ENCODE measurements at places on chromosomes 6 and 20.

GRCh38 chr20:15866916-15867730 is 706.1 kb downstream of the KIF16B start:
- H3K27ac ChIP-seq: no peak overlapping the region
- no peaks in the 10 kb centered on the region for H3K4me1 ChIP-seq
- no peak overlapping the region for H3K4me3 ChIP-seq
- no peaks in the 10 kb centered on the region for H3K36me3 ChIP-seq

DNA sequence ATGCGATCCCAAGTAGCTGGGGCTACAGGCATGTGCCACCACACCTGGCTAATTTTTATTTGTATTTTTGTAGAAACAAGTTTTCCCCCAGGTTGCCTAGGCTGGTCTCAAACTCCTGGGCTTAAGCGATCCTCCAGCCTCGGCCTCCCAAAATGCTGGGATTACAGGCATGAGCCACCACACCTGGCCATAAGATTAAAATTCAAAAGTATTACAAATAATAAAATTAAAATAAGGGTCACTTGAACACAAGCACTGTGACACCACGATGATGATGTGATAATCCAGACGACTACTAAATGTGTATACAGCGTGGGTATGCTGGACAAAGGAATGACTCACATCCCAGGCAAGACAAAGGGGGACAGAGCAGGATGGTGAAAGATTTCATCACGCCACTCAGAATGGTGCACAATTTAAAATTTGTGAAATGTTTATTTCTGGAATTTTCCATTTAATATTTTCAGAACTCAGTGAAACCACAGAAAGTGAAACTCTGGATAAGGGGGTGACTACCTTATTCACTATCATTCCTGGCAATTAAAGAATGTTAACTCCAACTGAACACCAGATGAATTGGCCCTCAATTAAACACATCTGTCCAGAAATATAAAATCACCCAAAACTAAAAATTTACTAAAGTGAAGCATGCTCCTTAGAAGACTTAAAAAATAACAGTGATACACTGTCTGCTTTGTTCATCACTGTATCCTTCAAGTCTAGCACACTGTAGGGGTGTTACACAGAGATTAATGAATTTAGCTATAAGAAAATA is 13.1 kb downstream of the B4GALT5 start:
- no peaks in the 10 kb centered on the region for H3K27me3 ChIP-seq
- DNase-seq: no peak
- no peak overlapping the region for H3K4me3 ChIP-seq

- H3K36me3 ChIP-seq: no peaks in the 10 kb centered on the region
- H3K4me3 ChIP-seq: no peak overlapping the region
- DNase-seq: no peak
- H3K27ac ChIP-seq: no peak overlapping the region
- no peaks in the 10 kb centered on the region for H3K4me1 ChIP-seq
- no peaks in the 10 kb centered on the region for H3K27me3 ChIP-seq
These were observed 8.2 kb downstream of the MYB start for GRCh38 chr6:135189344-135189743.

- no peak for DNase-seq
- no peaks in the 10 kb centered on the region for H3K27me3 ChIP-seq
- no peak overlapping the region for H3K27ac ChIP-seq
These were observed 9.8 kb upstream of the ZFP64 start for GRCh38 chr20:52201395-52201794.

DNA sequence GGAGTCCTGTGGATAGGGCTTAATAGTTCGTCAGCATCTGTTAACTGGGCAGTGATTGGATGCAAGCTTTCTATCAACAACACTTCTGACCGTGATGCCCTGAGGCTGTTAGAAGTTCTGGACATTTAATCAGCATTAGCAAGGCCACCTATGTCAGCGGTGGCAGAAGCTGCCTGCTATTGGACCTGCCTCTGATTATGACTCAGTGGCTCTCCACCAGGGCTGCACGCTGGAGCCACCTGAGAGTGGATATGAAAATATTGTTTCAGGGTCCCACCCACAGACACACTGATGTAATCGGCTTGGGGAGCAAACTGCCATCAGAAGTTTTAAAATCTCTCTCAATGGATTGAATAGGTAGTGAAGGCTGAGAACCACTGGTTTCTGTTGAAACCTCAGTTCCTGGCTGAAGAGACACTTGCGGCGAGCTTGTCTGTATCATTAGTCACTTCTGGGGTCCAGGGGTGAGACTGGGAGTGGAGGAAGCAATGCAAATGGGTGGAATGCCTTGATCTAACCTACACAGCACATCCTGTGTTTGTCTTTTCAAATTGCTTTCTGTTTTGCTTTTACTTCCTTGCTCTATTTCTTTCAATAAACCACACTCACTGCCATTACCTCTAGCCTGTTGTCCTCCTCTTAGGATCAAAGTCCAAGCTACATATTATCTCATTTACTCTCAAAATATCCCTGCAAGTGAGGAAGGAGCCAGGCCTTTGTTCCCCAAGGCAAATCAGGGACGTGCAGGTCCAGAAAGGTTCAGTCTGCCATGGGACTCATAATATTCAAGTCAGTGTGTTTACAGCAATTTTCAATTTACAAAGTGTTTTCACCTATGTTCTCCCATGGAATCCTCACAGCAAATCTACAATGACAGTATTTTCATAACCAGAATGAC is 4.2 kb downstream of the CLIC5 start:
- no peaks in the 10 kb centered on the region for H3K4me1 ChIP-seq
- DNase-seq: no peak
- no peak overlapping the region for H3K4me3 ChIP-seq
- H3K27ac ChIP-seq: no peak overlapping the region

- no peak overlapping the region for H3K27ac ChIP-seq
- no peak overlapping the region for H3K4me3 ChIP-seq
- DNase-seq: no peak
These were observed 17.7 kb downstream of the RAB22A start for GRCh38 chr20:58327211-58327610.

DNA sequence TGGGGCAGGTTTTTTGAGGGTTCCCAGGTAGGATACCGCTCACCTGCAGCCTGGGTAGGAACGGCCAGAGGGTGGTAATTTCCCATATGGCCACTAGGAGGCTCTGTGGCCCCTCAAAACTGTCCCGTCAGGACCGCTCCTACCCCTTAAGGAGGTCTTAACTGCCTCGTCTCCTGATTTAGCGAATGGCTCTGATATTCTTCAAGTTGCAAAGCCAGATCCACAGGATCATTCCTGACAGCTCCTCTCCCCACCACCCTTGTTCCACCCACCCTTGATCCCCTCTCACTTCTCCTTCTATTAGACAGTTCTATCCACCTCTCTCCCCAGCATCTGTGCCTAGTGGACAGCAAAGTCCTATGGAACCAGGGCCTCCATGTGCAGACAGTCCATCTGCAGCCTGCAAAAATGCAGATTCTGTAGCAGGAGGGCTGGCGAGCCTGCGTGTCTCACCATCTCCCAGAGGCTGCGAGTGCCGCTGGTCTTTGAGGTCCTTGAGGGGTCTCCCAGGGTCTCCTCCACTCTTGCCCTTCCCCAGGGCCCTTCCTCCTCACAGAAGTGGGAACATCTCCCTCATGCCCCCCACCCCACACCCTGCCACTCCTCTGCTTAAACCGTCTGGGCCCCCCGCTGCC is 34.3 kb upstream of the ZBP1 start:
- no peak overlapping the region for H3K27ac ChIP-seq
- no peaks in the 10 kb centered on the region for H3K4me1 ChIP-seq
- DNase-seq: peak; percentile 57
- H3K36me3 ChIP-seq: no peaks in the 10 kb centered on the region
- H3K27me3 ChIP-seq: no peaks in the 10 kb centered on the region
- H3K4me3 ChIP-seq: no peak overlapping the region

DNA sequence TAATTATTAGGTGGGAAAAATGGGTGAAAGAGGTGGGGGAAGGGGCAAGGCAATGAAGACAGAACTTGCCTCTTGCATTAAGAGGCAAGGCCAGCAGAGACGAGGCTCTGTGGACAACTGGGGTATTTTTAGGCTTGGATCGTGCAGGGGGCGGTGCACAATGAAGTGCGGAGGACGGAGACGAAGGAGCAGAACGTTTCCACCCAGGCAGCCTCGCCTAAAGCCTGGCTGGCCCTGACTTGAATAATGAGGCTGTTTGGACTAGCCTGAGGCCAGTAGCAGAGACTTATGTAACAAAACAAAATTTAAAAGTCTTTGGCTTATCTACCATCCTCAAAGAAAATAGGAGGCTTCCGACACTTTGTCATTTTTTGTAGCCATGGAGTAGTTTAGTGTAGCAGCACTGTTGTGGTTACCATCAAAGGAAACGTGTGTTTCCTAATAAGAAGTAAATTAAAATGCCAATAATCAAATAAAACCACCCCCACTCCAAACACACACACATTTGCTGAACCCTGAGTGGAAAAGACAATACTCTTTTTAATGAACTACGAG is 370.0 kb upstream of the CNR1 start:
- no peaks in the 10 kb centered on the region for H3K36me3 ChIP-seq
- H3K4me3 ChIP-seq: no peak overlapping the region
- H3K27ac ChIP-seq: no peak overlapping the region
- DNase-seq: no peak
- no peaks in the 10 kb centered on the region for H3K4me1 ChIP-seq
- no peaks in the 10 kb centered on the region for H3K27me3 ChIP-seq

DNA sequence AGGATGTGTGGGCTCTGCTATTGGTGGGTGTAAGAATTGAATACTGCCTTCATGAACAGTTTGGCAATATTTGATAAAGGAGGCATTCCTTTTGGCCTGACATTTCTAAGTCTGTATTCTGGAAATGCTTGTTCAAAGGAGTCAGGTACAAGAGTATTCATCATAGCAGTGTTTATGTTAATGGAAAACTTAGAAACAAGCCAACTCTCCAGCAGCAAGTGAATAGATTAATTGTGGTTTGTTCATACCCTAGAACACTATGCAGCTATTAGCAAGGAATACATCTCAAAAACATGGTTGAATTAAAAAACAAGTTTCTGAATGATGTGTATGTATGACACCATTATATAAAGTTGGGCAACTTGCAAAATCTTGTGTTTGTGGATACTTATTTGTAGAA is 195.8 kb downstream of the ZFAND3 start:
- no peaks in the 10 kb centered on the region for H3K27me3 ChIP-seq
- H3K27ac ChIP-seq: no peak overlapping the region
- no peaks in the 10 kb centered on the region for H3K36me3 ChIP-seq
- DNase-seq: no peak

DNA sequence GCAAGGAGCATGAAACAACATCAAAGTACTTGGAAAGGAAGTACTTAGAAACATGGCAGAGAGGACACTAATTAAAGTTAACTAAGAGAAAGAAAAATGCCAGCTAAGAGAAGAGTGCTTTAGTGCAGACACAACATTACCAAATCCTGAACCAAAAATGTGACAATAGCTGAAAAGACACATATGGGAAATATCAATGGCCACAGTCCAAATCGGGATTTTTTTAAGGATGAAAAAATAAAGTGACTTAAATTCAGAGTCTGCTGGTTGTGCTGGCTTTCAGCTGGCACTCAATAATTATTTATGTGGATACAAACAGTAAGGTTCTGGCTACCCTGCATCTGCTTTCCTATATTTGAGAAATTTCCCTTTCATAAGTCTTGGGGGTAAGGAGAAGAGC is 12.6 kb upstream of the DST start:
- no peaks in the 10 kb centered on the region for H3K36me3 ChIP-seq
- no peaks in the 10 kb centered on the region for H3K4me1 ChIP-seq
- peak overlapping the region; percentile 32 for H3K27ac ChIP-seq
- no peaks in the 10 kb centered on the region for H3K27me3 ChIP-seq
- H3K4me3 ChIP-seq: no peak overlapping the region
- DNase-seq: no peak

GRCh38 chr6:14912706-14913105 is 333.2 kb upstream of the JARID2 start:
- H3K27ac ChIP-seq: no peak overlapping the region
- H3K4me3 ChIP-seq: no peak overlapping the region
- no peak for DNase-seq
- no peaks in the 10 kb centered on the region for H3K4me1 ChIP-seq
- H3K27me3 ChIP-seq: no peaks in the 10 kb centered on the region

- peaks cover 6% of the 10 kb centered on the region for H3K27me3 ChIP-seq
- no peaks in the 10 kb centered on the region for H3K36me3 ChIP-seq
- no peak for DNase-seq
- no peaks in the 10 kb centered on the region for H3K4me1 ChIP-seq
- H3K27ac ChIP-seq: no peak overlapping the region
These were observed 7.3 kb downstream of the SIM1 start for GRCh38 chr6:100457311-100457990.

- no peaks in the 10 kb centered on the region for H3K36me3 ChIP-seq
- no peak overlapping the region for H3K4me3 ChIP-seq
- no peaks in the 10 kb centered on the region for H3K27me3 ChIP-seq
- no peak overlapping the region for H3K27ac ChIP-seq
- DNase-seq: no peak
- no peaks in the 10 kb centered on the region for H3K4me1 ChIP-seq
These were observed 101.2 kb downstream of the MKKS start for GRCh38 chr20:10332656-10333415.

GRCh38 chr6:113178349-113178748 is 678.8 kb upstream of the MARCKS start:
- no peaks in the 10 kb centered on the region for H3K4me1 ChIP-seq
- H3K4me3 ChIP-seq: no peak overlapping the region
- no peak overlapping the region for H3K27ac ChIP-seq
- no peaks in the 10 kb centered on the region for H3K27me3 ChIP-seq

- H3K4me1 ChIP-seq: no peaks in the 10 kb centered on the region
- no peaks in the 10 kb centered on the region for H3K27me3 ChIP-seq
- no peak for DNase-seq
- H3K36me3 ChIP-seq: no peaks in the 10 kb centered on the region
- no peak overlapping the region for H3K27ac ChIP-seq
These were observed 91.3 kb downstream of the PDE10A start for GRCh38 chr6:165571721-165572132.

GRCh38 chr6:45192556-45192955 is 135.6 kb upstream of the RUNX2 start:
- no peak for DNase-seq
- H3K4me1 ChIP-seq: no peaks in the 10 kb centered on the region
- H3K36me3 ChIP-seq: no peaks in the 10 kb centered on the region
- H3K27me3 ChIP-seq: no peaks in the 10 kb centered on the region

DNA sequence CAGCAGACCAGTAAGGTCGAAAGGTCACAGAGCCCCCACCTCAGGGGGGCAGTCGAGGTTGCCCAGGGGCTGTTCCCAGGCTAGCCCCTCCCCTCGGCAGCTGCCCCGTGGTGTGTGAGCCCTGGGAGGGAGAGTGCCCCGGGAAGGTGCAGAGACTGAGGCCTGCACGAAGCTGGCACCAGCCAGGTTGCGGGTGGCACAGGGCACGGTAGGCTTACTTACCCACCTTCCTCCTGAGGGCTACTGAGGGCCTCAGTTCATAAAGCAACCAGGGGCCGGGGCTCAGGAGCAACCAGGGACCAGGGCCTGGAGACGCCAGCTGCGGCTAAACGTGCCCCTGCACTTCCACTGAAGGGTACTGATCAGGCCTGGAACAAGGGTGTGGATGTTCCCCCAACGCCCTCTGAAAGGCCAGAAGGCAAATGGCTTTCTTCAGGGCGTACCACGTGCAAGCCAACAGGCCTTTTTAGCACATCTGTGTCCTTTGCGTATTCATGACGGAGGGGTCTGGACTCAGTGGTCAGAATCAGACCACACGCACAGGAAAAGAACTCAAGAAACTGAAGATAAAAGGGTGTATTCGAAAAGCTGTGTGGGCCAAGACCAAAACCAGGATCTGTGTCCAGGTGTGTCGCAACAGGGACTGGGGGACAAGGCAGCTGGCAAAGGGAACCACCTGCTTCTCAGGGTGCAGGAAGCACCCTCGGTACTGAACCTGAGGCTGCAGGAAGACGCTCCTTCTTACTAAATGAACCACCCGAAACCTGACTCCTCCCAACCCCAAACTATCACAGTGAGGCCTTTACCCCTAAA is 24.5 kb upstream of the TCFL5 start:
- H3K27ac ChIP-seq: no peak overlapping the region
- DNase-seq: no peak
- no peaks in the 10 kb centered on the region for H3K4me1 ChIP-seq

GRCh38 chr6:52909131-52909530 is 367 bp downstream of the GSTA3 start:
- DNase-seq: no peak
- H3K27ac ChIP-seq: no peak overlapping the region
- H3K36me3 ChIP-seq: no peaks in the 10 kb centered on the region
- no peak overlapping the region for H3K4me3 ChIP-seq

All from breast epithelium (tissue), 4 donors.